ENCODE measurements at places on chromosomes 4 and X. TPM values are rescaled to one million over a fixed set of nuclear protein-coding genes. Genes with fewer than 3 reads are reported as not detected.

The PCDH11X gene
- not detected for total RNA-seq

The GLRA3 gene
- total RNA-seq = not detected

The PSAPL1 gene
- 0.10 TPM for total RNA-seq

The POLN gene
- total RNA-seq = 0.60 TPM

The OTUD6A gene
- total RNA-seq = not detected

The RBM46 gene
- total RNA-seq = not detected

The PRSS12 gene
- total RNA-seq = 0.24 TPM

The LRP2BP gene
- total RNA-seq = 0.18 TPM

The HPF1 gene
- total RNA-seq = 14.8 TPM

The PASD1 gene
- not detected for total RNA-seq

The NAT8L gene
- 9.8 TPM for total RNA-seq

The IGSF1 gene
- total RNA-seq = 0.25 TPM

The GLRA2 gene
- total RNA-seq = not detected

The BEX2 gene
- total RNA-seq = 9.6 TPM

The TMSB4X gene
- total RNA-seq = 5,413 TPM

The SLIT2 gene
- not detected for total RNA-seq

The UNC5C gene
- 0.01 TPM for total RNA-seq

The ZMAT1 gene
- 0.08 TPM for total RNA-seq
